Aorta (tissue), 5 donors: ENCODE measurements at places on chromosomes 6 and 20. TPM values are rescaled to one million over a fixed set of nuclear protein-coding genes. Genes with fewer than 3 reads are reported as not detected.

Gene TREM2
- total RNA-seq = 8.1 TPM

Gene ZKSCAN3
- total RNA-seq = 8.6 TPM

Gene TRIM40
- total RNA-seq = not detected

GRCh38 chr20:50691573-50692551 is 520 bp upstream of the RIPOR3 start:
- DNase-seq = no peak

DNA sequence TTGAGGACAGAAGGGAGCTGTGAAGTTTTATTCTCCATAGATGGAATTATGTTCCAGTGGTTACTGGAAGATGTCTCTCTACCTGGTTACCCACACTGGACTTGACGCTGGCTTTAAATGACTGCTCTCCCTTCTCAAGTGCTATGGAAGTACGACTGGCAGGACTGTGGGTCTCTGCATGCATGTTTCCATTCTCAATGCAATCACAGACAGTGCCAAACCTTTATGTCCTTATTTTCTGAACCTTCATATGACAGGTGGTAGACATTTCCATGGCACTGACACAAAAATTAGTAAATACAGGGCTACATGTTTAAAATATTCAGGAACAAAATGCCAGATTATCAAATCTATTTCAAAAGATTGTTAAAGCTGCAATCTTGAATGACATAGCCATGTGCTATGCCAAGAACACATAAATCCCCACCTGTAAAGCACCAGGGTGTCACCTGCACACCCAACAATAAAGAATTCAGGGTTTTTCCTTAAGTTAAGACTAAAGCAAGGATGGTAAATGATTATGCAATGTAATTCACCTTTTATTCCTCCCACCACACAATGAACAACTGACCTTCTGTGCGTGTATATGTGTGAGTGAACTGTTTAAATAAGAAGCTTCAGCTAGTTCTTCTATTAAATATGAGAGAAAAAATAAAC is 153.3 kb upstream of the ENPP5 start:
- DNase-seq = no peak

DNA sequence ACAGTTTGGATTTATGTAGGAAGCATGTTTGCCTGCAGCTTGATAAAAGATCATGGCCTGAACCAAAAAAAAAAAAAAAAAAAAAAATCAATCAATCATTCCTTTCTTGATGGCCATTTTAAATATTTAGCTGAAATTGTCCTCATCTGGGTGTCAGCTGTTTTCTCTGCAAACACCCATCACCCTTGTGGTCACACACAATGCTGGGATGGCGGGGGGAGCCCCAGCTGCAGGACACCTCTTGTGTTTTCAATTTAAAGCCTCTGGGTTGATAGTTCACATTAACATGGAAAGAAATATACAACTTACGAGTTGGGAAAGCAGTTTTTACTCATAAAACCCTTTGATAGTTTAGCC is 160.4 kb downstream of the ZFP64 start:
- DNase-seq = no peak

GRCh38 chr20:50281831-50282591 is 91.4 kb downstream of the CEBPB start:
- DNase-seq = no peak

DNA sequence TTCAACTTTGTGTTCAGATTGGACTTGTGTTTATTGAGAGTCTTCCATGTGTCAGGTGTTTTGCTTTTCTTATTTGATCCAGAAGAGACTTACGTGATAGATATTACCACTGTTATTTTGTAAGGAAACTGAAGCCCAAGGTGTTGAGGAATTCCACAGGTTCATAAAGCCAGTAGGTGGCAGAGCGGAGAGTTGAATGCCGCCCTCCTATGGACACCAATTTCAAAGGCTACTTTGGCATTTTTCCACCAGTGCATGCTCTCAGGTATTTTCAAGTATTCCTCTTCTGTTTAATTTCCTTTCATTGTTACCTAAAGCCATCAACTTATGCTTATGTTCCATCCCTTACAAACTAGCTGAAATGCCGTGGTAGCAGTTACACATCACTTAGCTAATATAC is 14.0 kb upstream of the COL10A1 start:
- DNase-seq = no peak

DNA sequence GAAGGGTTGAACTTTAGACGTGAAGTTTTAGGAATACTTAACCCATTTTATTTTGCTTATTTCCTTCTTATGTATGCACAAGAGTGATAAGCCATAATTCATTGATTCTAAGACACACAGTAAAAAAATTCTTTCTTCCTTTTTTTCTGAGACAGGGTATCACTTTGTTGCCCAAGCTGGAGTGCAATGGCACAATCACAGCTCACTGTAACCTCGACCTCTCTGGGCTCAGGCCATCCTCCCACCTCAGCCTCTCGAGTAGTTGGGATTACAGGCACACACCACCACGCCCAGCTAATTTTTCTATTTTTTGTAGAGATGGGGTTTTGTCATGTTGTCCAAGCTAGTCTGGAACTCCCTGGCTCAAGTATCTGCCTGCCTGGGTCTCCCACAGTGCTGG is 116.6 kb upstream of the RNF24 start:
- DNase-seq = no peak

DNA sequence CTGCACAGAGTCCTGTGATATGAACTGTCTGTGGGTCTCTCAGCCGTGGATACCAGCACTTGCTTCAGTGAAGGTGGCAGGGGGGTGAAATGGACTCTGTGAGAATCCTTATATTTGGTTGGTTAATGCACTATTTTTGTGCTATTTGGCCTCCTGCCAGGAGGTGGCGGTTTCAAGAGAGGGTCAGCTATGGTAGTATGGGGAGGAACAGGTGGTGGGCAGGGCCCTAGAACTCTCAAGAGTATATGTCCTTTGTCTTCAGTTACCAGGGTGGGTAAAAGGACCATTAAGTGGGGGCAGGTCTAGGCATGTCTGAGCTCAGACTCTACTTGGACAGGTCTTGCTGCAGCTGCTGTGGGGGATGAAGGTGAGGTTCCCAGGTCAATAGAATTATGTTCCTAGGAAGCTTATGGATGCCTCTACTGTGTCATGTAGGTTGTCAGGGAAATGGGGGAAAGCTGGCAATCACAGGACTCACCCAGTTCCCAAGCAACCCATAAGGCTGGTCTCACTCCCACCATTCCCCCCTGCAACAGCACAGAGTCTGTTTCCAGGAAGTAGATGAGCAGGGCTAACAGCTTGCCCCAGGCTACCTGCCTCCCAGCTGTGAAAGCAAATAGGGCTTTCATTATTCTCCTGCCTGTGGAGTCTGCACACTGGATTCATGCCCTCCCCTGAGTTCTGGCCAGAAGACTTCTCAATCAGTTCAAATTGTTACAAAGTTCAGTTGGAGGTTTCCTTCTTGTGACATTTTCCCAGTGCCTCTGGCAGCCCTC is 56.8 kb upstream of the PHIP start:
- DNase-seq = no peak

DNA sequence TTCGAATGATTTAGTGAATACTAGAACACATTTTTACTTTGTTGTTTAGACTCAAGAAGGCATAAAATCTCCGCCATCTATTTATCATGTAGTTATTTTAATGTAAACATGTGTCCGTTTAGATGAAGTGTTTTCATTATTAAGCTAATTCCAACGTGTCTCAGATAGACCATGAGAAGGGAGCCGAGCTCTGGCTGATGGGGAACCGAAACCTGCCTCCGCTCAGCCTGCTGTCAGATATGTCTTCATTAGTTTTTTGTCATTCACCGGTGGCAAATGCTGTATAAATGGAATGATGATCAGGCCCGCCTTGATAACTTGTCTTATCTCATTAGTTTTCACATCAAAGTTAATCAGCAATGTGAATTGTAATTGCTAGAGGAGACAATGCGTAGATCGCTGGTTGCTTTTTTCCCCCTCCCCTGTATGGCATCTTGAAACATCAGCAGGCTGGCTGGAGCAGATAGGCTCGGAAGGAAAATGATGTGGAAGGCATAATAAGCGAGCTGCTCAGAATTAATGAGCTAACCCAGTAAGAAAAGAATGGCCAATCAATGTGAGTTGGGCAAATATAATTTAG is 136.4 kb downstream of the LINC00237 start:
- DNase-seq = no peak

DNA sequence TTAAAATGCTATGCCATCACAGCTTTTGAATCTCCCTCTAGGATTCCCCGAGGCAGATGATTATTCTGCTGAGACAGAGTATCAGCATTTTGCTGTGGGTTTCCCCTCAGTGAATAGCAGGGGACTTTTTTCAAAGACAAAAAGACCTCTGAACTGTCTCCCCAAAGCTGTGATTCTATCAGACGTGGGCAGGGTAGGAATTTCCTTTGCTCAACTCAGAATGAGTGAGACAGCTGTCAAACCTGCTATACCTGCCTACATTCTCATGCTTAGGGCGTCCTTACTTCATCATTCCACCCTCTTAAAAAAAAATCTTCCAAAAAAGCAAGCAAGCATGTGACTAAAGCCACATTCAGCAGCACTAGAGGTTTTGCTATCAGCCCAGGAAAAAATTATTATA is 147.6 kb upstream of the FAM83B start:
- no peak for DNase-seq

- no peak for DNase-seq
Measured at GRCh38 chr6:138569970-138570724, 70.9 kb upstream of the NHSL1 start.

DNA sequence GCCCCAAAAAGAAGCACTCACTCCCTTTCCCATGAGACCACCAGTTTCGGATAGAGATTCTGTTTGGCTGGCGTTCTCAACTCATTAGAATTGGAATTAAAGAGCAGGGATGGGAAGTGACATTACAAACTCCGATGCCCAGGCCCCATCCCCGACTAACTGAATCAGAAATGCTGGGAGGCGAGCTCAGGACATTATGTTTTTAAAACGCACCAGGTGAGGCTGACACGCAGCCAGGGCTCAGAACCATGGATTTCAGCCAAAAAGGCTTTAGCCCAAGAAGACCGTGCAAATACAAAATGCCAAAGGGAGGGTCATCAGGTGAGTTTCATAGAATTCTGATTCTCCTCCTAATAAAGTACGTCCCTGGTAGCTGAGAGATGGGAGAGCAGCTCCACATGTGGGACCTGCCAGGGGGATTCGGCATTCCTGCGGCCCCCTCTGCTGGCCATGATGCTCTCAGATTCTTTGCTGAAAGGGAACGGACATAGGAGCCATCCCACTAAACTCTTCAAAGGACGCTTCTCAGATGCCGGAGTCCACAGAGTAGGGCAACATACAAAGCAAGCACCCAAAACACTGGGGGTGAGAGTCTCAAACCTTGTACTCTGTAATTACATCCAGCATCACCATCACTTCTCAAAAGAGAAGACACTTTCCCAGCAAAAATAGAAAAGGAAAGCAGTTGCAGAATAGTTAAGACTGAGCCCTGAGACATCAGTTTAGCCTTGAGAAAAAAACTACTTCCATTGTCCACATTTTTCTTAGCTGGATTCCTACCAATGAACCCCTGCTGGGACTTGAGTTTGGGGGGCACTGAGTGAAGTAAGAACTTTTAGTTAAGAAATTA is 205.2 kb downstream of the BMP7 start:
- DNase-seq = no peak
